ENCODE measurements at places on chromosomes 7 and 10.
A peak's percentile ranks its signal among the peaks of the same experiment; 100 is the strongest.

GRCh38 chr7:47047384-47047783, 534.5 kb downstream of the TNS3 start:
- no peak overlapping the region for H3K27ac ChIP-seq
- H3K36me3 ChIP-seq, result no peaks in the 10 kb centered on the region
- H3K27me3 ChIP-seq, result no peaks in the 10 kb centered on the region
- DNase-seq, result no peak

DNA sequence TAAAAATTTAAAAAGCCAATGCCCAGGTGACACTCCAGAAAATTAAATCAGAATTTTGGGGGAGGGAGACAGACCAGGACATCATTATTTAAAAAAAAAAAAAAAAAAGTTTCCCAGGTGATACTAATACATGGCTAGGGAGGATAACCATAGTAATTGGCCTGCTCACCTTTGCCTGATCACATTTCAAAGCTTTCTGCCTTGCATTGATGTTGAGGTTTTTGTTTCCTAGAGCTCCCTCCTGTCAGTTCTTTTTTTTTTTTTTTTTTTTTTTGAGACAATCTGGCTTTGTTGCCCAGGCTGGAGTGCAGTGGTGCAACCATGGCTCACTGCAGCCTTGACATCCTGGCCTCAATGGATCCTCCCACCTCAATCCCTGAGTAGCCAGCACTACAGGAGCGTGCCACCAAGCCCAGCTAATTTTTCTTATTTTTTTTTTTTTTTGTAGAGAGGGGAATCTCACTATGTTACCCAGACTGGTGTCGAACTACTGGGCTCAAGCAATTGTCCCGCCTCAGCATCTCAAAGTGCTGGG, 38.1 kb downstream of the CPED1 start:
- H3K4me1 ChIP-seq, result no peaks in the 10 kb centered on the region
- H3K27ac ChIP-seq, result no peak overlapping the region
- H3K36me3 ChIP-seq, result no peaks in the 10 kb centered on the region
- no peak overlapping the region for H3K4me3 ChIP-seq
- H3K27me3 ChIP-seq, result peaks cover 39% of the 10 kb centered on the region

- H3K27me3 ChIP-seq, result no peaks in the 10 kb centered on the region
- no peak for DNase-seq
- no peak overlapping the region for H3K4me3 ChIP-seq
Observed at GRCh38 chr10:116000151-116000842, 272.7 kb downstream of the GFRA1 start.

DNA sequence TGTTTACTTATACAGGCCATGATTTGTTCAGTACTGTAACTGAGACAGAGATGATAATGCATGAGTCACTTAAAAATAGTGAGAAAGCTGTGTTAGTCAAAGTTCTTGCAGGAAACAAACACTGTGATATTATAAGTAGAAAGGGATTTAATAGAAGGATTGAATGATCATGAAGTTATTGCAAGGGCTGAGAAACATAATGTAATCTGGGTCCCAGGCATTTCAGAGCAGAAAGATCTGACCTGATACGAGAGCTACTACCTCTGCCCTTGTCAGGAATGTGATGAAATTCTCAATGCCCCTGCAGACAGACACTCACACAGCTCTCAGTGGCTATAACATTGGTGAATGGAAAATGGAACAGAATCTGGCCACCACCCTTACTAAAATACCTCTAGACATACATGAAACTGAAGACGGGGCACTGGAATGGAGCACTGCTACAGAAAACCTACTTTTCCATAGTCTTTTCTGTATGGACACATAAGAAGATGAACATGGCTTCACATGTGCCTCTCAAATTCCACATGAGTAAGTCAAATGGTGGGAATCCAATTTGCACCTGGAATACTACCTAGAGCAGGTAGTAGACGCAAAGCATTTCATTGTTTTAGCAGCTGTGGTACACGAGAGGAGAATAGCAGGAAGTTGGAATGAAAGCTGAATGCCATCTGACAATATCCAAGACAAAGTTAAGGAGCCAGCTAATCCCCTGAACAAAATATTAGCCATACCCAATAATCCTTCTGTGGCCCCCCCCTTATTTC, 19.1 kb upstream of the VWDE start:
- no peak overlapping the region for H3K27ac ChIP-seq
- H3K4me1 ChIP-seq, result peaks cover 17% of the 10 kb centered on the region
- H3K4me3 ChIP-seq, result no peak overlapping the region
- peak; percentile 10 for DNase-seq

DNA sequence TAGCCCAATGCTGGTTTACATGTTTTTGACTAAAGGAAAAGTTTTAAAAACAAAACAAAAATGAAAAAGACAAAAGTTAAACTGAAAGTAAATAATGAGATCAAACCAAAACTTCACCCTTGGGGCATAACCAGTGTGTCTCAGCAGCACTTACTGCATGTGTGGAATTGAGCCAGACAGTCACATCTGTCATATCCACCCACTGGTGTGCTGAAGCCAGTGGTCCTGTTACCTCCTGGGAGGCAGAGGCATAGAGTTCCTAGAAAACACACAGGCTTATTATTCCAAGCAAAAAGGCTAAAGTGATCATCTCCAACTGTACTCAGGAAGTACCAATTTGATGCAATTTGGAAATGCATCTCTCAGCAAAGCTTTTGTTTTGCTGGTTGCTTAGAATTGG, 40.4 kb downstream of the ASAH2 start:
- H3K36me3 ChIP-seq, result no peaks in the 10 kb centered on the region
- H3K27ac ChIP-seq, result no peak overlapping the region
- peaks cover 53% of the 10 kb centered on the region for H3K27me3 ChIP-seq
- no peak for DNase-seq
- H3K4me1 ChIP-seq, result no peaks in the 10 kb centered on the region

GRCh38 chr10:18479502-18479901, 171.9 kb downstream of the NSUN6 start:
- no peak overlapping the region for H3K4me3 ChIP-seq
- no peaks in the 10 kb centered on the region for H3K27me3 ChIP-seq
- no peaks in the 10 kb centered on the region for H3K36me3 ChIP-seq
- H3K27ac ChIP-seq, result no peak overlapping the region
- DNase-seq, result no peak
- no peaks in the 10 kb centered on the region for H3K4me1 ChIP-seq

GRCh38 chr10:130351466-130352290, 215.5 kb downstream of the GLRX3 start:
- DNase-seq, result no peak
- no peak overlapping the region for H3K4me3 ChIP-seq
- H3K36me3 ChIP-seq, result no peaks in the 10 kb centered on the region
- no peaks in the 10 kb centered on the region for H3K4me1 ChIP-seq
- no peaks in the 10 kb centered on the region for H3K27me3 ChIP-seq
